ENCODE measurements at places on chromosomes 2 and 18.

DNA sequence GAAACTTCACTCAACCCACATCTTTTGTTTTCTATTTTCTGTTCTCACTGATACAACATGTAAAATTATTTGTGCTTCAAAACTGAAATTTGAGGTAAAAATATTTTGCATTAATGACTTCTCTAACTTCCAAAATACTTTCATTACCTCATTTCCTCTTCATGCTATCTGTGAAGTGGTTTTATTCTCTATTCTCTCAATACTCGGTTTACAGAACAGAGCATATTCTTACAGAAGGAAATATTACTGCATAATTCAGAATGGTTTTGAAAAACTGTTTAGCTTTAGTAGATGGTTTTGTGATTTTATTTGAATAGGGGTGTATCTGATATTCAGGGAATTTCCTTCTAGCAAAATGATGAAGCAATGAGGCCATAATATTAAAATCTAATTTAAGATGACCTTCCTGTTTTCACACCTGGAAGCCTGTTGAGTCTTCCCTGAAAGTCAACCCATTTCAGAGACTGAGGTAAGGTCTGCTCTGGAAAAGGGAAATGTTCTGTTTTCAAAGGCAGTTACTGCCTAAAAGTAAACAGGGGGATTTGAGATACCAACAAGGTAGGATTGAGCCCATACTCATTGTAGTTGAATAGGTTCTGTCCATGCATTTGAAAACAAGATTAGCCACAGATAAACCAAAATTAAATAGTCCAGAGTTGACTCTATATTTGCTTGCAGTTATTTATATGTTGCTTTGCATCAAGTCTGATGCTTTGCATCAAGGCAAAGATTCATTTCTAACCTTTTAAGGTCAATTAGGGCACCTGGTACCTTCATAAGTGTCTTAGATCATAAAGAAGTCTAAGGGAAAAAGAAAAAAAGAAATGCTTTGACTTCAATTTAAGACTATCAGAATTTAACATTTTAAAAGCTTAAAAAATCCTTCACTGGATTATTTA, 50.8 kb upstream of the PEX13 start:
- DNase-seq: no peak

GRCh38 chr2:129242269-129242668, 737.2 kb upstream of the RAB6C start:
- DNase-seq: no peak

DNA sequence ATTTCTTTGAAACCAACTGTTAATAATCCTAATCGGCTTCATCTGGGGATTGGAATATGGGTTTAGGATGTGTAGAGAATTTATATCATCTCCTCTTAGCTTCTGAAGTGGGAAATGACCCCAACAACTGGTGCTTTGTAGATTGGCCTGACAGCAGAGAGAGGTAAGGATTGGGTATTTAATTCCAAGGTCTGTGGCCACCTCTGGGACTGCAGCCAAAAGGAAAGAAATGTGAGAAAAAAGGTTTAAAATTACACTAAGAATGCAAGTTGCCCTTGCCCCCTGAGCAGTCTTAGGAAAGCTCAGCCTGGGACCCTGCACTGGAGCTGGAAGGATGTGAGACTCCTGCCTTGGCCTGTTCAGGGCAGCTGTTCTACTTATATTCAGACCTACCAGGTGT, 157.1 kb downstream of the FTCDNL1 start:
- DNase-seq: no peak

DNA sequence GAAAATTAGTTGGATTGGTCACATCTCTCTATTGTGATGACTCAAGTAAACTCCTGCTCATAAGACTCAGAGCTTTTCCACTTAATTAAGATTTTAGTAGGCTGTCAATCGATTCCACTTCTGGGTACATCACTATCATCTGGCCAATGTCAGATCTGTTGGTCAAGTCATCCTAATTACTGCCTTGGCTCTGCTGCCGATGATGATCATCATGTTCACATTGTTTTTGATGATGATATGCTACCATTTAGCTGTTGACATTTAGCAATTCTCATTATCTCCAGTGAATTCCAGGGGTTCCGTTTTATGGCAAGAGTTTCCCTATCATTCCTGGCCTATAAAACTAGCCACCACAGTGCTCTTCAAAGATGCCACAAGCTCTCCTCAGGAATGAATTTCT, 253.4 kb downstream of the IKZF2 start:
- no peak for DNase-seq

- no peak for DNase-seq
These were observed 13.6 kb upstream of the PAPOLG start for GRCh38 chr2:60742419-60742818.
